ENCODE measurements at places on chromosomes 16 and 17.

GRCh38 chr16:22077700-22078313, 14.5 kb upstream of the VWA3A start:
- peak; percentile 77 for DNase-seq

DNA sequence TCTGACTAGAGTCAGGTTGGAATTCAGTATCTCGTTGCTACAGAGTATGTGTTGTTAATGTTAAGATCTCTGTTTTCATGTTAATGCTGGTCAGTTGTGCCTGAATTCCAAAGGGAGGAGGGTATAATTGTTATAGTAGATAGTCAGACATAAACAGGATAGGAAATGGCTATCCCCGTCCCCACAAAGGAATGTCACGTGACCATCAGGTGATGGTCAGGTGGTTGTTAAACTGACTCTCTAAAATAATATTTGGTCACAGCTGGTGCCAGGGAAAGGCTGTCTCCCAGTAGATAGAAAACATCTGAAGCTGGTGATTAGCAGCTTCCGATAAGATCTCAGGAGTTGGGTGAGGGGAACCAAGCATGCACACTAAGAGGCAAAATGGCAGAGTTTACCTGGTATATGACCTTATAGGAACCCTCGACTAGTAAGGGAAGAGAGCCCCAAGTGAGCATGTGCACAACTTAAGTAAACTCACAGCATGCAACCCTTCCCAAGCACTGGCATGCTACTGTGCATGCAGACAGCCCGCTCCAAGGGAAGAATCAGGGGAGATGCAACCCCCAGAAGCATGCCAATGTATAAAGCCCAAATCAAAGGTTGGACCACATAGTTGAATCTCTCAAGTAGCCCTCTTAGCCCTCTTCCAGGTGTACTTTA, 27.4 kb upstream of the SLC6A2 start:
- DNase-seq = no peak

GRCh38 chr16:81707411-81708265, 71.5 kb upstream of the PLCG2 start:
- no peak for DNase-seq

DNA sequence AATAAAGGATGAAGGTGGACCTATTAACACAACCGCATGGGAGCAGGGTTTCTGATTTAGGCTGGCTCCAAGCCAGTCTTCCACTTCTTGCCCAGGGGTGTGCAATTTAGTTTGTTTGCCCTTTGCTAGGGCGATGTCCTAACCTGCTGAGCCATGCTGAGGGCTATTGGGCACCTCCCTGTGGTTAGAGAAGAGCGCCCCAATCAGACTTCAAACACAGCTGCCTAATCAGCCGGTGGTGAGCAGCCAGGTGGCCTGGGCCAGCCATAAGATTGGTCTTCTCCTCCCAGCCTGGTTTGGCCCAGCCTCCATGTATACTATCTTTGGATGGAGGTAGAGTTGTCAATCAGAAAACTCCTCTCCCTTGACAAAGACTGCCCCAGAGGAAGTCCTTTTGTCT, 15.7 kb downstream of the TMEM94 start:
- DNase-seq = no peak

GRCh38 chr17:79825580-79825921, 13.7 kb downstream of the CBX4 start:
- no peak for DNase-seq

- no peak for DNase-seq
Measured at GRCh38 chr16:78556421-78556820, 457.0 kb downstream of the WWOX start.

GRCh38 chr17:82257473-82257872, 16.0 kb downstream of the CSNK1D start:
- DNase-seq = peak; percentile 65

DNA sequence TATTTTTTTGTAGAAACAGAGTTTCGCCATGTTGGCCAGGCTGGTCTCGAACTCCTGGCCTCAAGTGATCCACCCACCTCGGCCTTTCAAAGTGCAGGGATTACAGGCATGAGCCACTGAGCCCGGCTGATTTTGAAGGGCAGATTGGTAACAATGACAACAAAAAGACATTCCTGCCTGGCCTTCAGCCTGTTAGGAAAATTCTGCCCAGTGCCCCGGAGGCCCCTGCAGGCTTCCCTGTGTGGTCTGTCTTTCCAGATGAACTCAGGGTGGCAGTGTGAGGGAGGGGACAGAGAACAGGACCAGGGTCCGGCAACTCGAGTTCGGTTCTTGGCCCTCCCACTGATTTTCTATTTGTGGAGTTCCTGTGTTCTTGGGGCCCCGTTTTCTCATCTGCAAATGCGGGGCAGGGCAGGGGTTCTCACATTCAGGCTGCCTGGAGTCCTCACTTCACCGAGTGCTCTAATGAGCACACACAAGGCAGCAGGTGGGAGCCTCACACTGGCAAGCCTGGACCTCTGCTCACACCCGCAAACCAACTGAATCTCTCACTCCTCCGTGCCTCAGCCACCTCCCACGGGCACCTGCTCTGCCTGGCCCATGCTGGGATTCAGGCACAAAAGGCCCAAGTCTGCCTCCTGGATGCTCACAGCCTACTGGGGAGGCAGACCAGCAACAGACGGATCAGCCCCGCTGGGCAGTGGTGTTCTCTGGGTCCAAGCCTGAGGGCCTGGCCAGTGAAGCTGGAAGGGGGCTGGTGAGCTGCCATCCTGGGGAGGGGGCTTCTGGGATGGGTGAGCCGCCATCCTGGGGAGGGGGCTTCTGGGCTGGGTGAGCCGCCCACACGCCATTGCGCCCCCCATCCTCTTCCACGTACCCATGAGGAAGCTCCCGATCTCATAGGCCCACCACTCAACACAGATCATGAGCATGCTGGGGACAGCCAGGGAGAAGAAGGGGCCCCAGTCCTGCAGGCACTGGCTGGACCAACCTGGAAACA, 10.3 kb downstream of the SLC47A2 start:
- DNase-seq = no peak

DNA sequence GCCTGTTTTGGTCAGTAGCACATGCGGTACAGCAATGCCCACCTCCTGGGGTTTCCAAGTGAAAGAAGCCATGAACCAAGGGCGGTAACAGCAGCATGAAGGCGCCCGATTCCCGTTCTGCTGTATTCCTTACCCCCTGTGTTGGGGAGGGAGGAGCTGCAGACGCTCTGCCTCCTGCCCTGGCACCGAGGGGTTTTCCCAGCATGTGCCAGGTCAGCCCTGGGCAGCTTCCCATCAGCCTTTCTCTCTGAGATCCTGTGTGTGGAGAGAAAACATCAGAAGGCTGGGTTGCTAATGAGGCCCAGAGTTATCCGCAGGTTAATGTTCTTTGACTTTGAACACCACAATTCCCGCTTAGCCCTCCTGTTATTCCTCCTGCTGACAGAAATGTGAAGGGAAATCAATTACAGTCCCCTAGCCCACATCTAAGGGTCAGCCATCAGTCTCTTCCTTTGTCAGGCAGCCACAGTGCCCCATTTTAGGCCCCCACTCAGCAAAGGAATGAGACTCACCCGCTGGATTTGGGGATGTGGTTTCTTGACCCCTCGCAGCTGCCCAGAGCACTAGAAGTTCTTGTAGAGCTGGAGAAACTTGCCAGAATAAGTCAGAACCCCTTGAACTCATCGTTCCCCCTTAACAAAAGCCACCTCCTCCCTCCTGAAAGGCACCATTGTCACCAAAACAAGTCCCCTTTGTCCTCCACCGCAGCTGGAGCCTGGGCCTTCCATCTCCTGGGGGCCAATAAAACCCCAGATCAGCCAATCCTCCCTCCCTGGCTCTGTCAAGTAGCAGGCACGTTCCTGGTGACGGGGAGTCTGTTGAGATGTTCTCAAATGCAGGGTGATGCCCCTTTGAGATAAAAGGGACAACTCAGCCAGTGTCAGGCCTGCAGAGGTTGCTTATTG, 168.5 kb downstream of the KATNIP start:
- DNase-seq = peak; percentile 59

DNA sequence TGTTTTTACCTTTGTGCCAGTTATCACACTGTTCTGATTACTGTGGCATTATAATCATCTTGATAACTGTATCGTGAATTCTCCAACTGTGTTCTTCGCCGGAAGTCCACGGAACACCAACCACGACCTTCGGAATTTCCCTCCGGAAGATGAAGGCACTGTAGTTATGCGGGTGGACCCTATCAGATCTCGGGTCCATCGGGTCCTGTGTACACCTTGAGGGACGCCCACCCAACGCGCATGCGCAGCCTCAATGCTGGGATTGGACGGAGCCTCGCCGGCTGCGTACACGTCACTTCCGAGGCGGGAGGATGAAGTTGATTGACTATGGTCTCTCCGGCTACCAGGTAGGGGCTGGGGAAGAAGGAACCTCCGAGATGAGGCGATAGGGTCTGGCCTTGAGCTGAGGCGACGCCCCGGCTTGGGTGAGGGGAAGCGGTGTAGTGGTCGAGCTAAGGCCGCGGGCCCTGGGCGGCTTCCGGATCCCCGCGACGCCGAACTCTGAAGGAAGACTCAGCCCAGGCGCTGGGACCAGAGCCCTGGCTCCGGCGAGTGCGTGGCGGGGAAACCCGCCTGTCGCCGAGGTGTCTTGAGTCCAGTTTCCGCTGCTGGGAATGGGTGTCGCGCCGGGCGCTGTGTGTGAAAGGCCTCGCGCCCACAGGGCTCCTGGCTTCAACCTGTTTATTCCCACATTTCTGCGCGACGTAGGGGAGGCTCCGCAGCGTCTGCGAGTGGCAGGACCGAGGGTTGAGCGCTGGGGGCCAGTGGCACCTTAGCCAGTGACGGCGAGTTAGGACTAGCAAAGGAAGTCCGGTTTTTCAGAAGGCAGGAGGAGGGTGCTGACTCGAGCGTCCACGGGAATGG, at the start of gene DHRS7B:
Gene DHRS7B (plus strand): TSS at position 320 of the 864 bp plus-strand sequence. CDS start 8 bp downstream, at position 328.
- peak; percentile 98 for DNase-seq

GRCh38 chr17:74432424-74432690, 469 bp downstream of the GPRC5C start:
- DNase-seq = no peak

GRCh38 chr16:1403733-1404132, 10.8 kb downstream of the UNKL start:
- DNase-seq = no peak

- DNase-seq = no peak
Measured at GRCh38 chr16:55058576-55058975, 127.9 kb downstream of the IRX5 start.
